ENCODE measurements at places on chromosomes 5 and 9.

DNA sequence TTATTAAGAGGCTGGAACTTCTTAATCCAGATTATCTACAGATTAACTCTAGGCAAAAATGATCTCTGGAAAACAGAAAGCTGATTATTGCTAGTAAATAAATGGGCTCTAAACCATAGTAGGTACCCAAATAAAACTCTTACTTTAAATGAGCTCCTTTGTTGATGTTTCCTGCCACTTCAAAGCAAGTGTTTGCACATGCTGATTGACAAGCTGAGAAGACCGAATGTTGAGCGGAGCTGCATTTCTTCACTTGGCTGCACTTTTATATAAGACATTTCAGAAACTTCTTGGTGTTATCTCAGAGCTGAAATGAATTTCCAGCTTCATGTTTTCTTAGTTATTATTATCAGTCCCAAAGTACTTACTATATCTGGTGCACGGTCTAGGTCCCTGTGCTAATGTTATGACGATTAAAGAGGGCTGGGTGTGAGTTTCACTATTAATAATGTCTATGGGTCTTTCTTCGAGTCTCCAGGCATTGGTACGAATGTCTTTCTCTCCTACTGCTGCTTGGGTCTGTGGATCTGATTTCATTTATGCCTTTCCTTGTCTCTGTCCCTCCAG is 58.6 kb upstream of the CTXN3 start:
- DNase-seq: no peak

- no peak for DNase-seq
Measured at GRCh38 chr5:101838435-101838834, 457.6 kb downstream of the SLCO4C1 start.

DNA sequence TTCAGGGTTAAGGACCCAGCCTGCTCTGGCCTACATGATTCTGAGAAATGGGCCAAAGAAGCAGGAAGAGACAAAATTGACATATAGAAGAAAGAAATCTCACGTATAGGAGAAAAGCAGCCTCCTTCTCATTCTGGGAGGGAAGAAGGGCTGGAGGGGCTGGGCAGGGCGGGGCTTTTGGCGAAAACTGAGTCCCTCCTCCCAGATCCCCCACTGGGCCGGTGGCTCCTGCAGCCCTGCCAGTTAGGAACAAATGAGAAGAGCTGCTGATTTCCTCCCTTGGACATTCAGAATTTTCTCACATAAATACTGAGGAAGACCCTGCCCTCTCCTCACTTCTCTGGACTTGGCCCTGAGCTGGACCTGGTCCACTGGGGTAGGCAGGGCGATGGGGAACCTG is at the start of gene WNT8A:
Gene WNT8A, plus strand, starts transcription at position 332 of the 400 bp plus-strand sequence. CDS start 95 bp downstream, outside the sequence.
- no peak for DNase-seq

DNA sequence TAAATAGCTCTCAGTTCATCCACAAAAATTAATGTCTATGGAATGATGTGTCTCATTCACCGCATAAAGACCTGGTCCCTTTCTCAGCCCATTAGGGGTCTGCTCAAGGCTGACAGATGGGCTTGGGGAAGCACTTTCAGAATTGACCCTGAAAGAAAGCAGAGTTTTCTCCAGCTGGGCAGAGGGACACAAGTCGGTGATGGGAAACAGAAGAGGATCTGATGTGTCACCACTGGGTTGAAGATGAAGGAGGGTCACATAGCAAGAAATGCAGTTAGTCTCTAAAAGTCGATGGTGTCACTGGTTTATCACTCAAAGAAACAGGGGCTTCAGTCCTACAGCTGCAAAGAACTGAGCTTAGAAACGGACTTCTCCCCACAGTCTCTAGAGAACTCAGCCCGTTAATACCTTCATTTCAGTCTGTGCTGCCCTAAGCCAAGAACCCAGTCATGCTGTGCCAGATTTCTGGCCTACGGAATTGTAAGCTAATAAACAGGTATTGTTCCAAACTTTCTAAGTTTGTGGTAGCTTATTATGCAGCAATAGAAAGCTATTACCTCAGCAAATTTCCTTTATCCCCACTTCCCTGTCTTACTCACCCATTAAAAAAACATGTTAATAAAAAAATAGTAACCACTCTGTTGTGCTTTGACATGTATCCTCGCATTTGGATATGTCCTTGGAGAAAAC is 64.6 kb downstream of the ADAMTS12 start:
- no peak for DNase-seq

- DNase-seq: no peak
Measured at GRCh38 chr9:136550439-136551289, 4.8 kb upstream of the NOTCH1 start.

GRCh38 chr9:121860213-121860612 is 208.8 kb downstream of the DAB2IP start:
- DNase-seq: no peak

- DNase-seq: no peak
Measured at GRCh38 chr5:77560677-77561263, 68.7 kb upstream of the WDR41 start.

DNA sequence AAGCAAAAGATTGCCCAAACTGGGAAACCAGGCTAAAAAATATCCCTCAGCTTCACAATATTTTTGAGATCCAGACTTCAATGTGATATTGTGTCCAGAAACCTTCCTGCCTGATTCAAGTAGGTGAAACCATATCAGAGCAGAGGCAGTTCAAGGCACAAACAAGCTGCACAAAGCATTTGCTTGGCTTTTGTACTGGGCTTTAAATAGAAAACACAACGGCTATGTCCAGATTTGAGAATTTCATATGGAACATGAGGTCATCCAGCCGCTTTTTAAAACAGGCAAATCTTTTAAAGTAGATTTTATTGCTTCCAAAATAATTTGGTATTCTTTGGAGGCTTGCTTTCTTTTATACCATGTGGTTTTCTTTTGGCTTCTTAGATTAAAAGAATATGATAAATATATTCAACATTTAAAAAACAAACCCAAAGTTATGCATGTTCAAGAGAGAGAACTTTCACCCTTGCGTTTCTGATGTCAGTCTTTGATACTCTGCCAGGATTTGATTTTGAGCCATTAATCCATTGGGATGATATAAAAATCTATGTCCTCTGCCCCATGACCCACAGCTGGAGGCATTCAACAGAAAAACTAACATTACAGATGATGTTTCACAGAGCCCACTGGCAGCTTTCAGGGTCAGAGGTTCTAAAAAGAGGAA is 29.0 kb upstream of the CCDC112 start:
- DNase-seq: no peak

DNA sequence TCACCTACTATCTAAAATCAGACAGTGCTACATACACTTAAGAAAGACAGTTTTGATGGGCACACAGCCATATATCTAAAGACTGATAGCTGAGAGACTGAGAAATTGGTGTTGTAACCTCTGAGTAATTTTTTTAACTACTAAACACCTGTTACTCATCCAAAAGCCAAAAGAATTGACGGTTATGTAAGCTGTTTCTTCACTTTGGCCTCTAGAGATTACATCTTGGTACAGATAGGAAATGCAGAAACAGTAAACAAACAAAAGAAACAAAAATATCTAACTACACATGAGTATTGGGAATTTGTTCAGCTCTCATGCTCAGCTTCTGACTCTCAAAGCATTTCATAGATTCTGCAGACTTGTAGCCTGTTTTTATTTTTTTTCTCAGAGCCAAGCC is 152.1 kb upstream of the GAS1 start:
- DNase-seq: no peak

DNA sequence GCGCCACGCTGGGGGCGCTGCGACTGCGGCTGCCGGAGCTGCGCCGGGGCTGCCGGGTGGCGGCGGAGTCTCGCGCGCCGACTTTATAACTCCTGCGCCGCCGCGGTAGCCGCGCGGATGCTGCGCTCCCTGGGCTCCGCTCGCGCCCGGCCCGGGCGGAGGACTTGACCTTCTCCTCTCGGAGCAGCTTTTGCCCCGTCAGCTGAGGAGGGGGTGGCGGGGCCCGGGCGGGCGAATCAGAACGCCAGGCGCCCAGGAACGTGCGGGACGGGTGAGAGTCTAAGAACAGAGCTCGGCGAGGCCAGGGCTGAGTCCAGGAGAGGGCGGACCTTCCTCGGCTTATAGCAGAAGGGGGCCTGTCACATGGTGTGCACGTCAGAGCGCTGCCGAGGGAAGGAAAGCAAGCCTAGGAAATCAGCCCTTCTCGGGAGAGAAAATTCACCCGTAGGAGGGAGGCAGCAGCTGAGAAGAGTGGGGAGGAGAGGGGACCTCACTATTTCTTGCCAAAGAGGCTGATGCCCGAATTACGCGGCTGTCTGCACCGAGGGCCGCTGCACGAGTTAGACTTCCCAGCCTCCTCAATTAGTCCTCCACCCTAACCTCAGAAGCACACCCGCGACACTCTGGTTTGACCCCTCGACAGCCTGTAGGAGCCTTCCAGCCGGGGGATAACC is at the start of gene FOXD1:
Gene FOXD1, minus strand, starts transcription at position 315 of the 674 bp plus-strand sequence. CDS start 415 bp downstream, outside the sequence.
- DNase-seq: peak; percentile 63

DNA sequence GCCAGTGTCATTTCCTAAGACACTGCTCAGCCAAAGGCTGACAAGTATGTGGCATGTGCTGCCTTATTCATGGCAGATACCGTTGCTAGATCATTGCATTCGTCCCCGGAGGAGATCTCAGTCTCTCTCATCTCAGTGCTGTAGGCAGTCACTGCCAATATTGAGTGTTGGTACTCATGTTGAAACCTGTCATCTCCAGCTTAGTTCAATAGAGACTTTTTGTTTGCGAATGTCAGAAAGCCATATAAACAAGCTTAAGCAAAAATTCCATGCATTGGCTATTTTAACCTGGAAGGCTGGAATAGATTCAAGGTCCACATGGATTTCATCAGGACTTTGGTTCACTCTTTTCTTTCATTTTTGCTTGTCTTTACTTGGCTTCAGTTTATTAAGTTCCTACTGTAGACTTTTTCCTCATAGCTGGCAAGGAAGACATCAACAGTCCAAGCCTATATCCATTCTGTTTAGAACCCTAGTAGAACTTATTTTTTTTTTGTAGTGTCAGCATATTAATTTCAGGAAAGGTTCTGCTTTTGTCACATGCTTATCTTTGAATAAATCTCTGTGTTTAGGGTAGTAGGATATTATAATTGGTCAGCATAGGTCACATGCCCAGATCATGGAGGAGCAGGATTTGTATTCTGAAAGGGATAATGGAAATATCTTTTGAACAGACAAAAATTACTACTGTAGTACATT is 66.8 kb downstream of the FCHO2 start:
- no peak for DNase-seq

Measured in CD4-positive, alpha-beta T cell (primary cell).